ENCODE measurements at places on chromosomes 1 and 21.

GRCh38 chr1:177780096-177780700 lies 189.7 kb downstream of the SEC16B start:
- no peak for DNase-seq

DNA sequence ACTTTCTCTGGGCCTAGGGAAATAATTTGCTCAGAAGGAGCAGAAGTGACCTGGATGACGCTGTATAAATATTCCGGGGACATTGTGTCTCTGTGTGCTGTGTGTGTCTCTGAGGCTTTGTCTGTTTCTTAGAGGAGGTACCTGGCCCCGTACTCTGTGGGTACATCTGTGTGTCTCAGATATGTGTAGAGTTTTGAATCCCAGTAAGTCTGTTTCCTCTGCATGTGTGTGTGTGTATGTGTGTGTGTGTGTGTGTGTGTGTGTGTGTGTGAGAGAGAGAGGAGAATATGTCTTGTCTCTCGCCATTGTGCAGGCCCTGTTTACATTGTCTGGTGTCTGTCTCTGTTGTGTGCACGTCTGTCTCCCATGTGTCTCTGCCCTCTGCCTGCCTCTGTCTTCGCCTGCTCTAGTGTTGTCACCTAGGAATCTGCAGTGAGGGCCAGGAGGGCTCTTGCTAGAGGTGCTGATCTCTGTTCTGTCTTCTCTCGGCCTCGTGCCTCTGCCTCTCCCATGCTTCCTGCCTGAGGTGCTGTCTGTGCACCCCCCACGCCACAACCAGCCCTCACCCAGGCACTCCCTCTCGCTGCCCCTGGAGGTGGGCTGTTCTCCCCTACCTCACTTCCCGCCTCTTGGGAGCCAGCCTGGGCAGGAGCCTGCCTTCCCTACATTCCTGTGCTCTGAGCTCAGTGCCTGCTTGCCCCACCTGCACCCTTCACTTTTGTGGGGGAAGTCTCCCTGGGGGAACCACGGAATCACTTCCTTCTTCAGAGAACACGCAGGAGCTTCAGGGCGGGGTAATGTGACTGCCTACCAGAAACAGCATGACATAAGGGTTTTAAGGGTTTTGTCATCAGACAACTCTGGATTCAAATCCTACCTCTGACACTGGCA lies 5.9 kb downstream of the MAP7D1 start:
- DNase-seq = peak; percentile 32

- DNase-seq = no peak
These were observed 19.7 kb downstream of the DPYD start for GRCh38 chr1:97901017-97901658.

- DNase-seq = no peak
These were observed 186.7 kb downstream of the PDE4B start for GRCh38 chr1:65979136-65980044.

GRCh38 chr1:91872559-91873081 lies 13.3 kb downstream of the TGFBR3 start:
- DNase-seq = no peak

GRCh38 chr1:36160388-36160948 lies 4.5 kb downstream of the MAP7D1 start:
- DNase-seq = no peak

DNA sequence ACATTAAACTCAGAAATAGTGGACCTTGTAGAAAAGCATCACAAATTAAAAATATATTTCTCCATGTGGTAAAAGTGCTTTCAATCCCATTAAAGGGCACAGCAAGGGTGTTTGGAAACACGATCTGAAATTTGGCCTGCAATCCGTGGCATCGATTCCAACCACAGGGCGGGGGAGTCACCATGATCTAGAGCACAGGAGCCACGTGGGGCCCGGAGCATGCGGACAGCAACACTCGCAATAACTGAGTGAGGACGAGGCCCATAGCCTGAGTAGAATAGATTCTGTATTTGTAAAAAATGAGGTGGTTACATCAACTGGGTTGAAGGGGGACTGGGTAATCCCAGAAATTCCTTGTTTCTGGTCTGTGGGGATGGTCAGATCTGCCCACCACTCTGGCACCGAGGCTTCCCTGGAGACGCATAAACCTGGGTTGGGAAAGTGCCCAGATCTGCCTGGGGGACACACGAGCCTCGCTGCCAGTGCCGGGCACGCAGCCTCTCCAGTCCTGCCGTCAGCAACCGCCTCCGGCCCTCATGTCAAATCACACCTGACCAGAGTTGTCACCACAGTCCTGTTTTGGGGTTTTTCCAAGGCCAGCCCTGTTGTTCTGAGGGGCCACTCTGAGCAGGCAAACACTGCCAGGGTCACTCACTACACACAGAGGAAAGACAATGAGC lies 104.3 kb downstream of the PGBD5 start:
- DNase-seq = no peak

GRCh38 chr1:150165622-150166612 lies 16.2 kb downstream of the PLEKHO1 start:
- no peak for DNase-seq

GRCh38 chr1:156766298-156767100 lies 836 bp upstream of the PRCC start:
- no peak for DNase-seq

DNA sequence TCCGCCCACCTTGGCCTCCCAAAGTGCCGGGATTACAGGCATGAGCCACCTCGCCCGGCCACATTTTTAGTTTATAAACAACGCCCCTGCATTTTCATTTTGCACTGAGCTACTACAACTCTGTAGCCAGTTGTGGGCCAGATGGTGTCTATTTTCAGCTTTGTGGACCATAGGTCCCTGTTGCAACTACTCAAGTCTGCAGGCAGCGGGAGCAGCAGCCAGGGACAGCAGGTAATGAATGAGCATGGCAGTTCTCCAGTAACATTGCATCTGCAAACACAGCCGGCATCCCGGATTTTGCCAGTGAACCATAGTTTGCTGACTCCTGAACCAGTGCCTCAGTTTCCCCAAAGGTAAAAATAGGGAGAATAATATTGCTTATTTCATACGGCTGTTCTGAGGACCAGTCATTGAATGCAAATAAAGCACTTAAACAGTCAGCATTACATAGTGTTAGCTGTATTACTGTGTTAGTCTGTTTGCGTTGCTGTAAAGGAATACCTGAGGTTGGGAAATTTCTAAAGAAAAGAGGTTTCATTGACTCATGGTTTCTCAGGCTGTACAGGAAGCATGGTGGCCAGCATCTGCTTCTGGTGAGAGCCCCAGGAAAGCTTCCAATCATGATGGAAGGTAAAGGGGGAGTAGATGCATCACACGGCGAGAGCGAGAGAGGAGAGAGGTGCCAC lies 65.5 kb upstream of the SLC45A1 start:
- DNase-seq = no peak

DNA sequence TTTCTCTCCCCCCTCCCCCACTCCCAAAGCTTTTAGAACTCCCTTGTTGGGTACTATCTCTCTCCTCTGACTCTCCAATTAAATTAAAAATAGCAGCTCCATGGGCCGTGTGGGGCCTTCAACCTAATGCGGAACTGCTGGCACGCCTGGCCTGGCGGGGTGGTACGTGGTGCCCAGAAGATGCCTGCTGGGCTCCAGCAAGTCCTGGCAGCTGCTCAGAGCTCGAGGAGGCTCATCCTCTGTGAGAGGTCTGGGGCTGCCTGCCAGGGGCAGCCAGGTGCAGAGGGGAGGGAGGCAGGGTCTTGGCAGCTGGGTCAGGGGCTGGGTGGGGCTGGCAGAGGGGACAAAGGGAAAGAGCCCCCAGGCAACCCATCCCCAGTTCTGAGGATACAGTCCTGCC lies 74.4 kb downstream of the ACTL8 start:
- no peak for DNase-seq

DNA sequence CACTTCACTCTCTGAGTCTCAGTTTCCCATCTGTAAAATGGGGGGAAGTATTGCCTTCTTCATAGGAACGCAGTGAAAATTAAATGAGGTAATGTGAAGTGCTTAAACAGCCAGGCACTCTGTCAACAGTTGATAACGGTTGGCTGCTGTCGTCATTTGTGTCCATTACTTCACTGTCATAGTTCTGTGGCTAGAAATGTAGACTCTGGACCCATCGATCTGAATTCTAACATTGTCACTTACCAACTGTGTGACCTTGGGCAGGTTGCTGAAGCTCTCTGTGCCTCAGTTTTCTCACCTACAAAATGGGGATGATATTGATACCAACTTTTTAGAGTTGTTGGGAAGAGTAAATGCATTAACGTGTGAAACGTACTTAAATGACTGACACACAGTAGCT lies 152.6 kb downstream of the PTPRU start:
- no peak for DNase-seq

DNA sequence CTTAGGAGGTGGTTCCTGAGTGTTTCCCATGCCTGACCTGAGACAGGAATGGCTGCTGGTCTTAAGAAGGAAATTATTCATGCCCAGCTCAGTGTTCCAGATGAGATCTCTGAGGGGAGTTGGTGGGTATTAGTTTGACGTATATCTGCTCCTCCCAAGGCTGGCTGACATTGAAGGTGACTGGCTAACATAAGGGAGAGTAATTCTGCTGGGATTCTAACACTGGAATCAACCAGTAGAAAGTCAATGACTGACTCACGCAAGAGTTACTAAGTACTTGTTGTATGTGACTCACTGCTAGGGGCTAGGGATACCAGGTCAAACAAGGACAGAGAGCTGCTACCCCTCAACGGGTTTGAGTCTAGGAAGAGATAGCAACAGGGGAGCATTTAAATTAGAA lies 177.3 kb downstream of the CACNA1E start:
- no peak for DNase-seq

DNA sequence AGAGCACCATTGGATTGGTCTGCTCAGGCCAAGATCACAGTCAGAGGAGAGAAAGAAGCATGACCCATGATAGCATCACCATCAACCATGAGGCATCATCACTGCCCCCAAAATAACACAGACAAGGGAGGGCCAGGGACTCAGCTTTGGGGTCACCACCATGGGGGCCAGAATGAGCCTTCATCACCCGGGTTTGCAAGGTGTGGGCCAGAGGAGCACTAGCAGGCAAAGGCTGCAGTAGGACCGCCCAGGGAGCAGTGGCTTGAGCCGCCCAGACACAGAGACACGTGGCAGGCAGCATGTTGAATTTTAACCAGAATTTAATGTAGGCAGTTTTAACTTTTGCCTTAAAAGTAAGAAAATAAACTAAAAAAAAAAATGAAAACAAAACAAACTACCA lies 53.7 kb upstream of the TMPRSS2 start:
- no peak for DNase-seq

DNA sequence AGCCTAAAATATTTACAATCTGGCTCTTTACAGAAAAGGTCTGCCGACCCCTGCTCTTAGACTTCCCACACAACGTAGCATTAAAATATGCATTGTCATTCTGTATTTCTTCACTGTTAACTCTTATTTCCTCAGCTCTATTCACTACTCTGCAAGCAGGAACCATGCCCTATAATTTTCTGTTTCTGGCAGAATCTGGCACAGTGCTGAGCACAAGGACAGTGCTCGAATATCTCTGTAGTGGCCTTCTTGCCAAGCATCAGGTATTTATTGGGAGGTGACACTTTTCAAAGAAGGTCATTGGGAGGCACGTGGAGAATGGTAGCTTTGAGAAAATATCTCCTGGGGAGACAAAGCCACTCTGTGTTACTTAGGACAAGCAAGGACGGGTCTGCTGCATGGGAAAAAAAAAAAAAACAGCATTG lies 77.9 kb downstream of the PSMG1 start:
- no peak for DNase-seq

DNA sequence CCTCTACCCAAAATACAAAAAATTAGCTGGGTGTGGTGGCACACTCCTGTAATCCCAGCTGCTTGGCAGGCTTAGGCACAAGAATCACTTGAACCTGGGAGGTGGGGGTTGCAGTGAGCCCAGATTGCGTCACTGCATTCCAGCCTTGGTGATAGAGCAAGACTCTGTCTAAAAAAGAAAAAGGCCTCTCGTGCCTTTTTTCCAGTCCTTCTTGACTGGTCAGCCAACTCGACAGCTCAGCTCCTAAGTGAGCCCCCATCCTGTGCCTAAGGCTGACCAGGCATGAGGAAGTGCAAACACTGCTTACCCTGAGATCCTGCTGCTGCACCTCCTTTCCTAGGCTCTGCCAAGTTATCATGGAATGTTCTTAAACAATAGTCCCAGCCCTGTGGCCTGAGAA lies 10.1 kb upstream of the PROK1 start:
- no peak for DNase-seq

DNA sequence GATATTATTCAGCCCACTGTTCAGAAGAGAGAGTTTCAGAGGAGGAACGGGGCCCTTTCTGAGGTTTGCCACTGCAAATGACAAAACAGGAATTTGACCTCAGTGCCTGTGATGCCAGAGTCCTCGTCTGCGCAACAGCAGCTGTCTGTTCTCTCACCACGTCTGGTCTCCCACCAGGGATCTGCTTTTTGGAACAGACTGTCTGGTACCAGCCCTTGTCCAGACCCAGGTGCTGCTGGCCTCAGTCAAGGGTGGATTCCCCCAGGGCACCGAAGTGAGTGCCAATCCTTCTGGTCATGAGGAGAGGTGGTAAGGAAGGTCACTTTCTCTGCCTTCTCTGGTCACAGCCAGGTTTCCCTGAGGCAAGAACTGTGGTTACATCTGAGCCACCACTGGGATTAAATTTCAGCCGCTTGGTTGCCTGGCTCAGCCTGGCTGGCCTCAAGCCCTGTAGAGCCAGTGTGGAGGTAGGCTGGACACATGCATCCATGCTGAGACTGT lies 2.3 kb upstream of the BCAN start:
- no peak for DNase-seq

DNA sequence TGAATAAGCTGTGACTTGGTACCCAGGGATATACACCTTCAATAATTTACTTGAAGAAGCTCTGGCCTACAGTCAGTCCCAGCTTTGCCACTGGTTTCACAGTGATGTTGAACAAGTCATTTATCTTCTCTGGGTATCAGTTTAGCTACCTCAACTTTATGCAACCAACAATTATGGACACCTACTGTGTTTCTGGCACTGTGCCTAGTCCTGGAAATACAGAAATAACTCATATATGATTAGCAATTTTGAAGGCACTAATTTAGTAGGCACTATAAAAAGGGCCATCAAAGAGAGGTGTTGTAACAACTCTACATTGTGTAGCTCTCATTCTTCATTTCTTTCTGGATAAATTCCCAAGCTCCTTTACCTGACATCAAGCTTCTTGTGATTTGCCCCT lies 88.6 kb upstream of the SPATA6 start:
- DNase-seq = no peak

GRCh38 chr1:204348722-204349121 lies 11.0 kb downstream of the PLEKHA6 start:
- no peak for DNase-seq

- DNase-seq = no peak
These were observed 138.9 kb downstream of the ACTL8 start for GRCh38 chr1:17893891-17894631.

GRCh38 chr1:104406728-104407127 lies 657.0 kb downstream of the AMY1C start:
- no peak for DNase-seq

GRCh38 chr1:22040286-22040623 lies 12.3 kb upstream of the CDC42 start:
- no peak for DNase-seq

Measured in stimulated activated CD8-positive, alpha-beta memory T cell treated with anti-CD3 and anti-CD28 coated beads, Interleukin-15, amount 100 ng/mL, for 48 hours (primary cell).